ENCODE measurements at places on chromosomes 16 and 17.
A peak's percentile ranks its signal among the peaks of the same experiment; 100 is the strongest.

GRCh38 chr17:57050306-57050705 is 34.7 kb upstream of the AKAP1 start:
- DNase-seq: no peak

- no peak for DNase-seq
Observed at GRCh38 chr17:1376061-1376460, 24.0 kb downstream of the YWHAE start.

GRCh38 chr16:14236401-14236800 is 165.3 kb downstream of the MRTFB start:
- no peak for DNase-seq

GRCh38 chr17:21756856-21757619 is 64.7 kb downstream of the KCNJ18 start:
- no peak for DNase-seq

- DNase-seq: no peak
Observed at GRCh38 chr17:66123163-66123562, 68.8 kb downstream of the CEP112 start.

- no peak for DNase-seq
Observed at GRCh38 chr16:84947996-84948850, 63.1 kb downstream of the ZDHHC7 start.

DNA sequence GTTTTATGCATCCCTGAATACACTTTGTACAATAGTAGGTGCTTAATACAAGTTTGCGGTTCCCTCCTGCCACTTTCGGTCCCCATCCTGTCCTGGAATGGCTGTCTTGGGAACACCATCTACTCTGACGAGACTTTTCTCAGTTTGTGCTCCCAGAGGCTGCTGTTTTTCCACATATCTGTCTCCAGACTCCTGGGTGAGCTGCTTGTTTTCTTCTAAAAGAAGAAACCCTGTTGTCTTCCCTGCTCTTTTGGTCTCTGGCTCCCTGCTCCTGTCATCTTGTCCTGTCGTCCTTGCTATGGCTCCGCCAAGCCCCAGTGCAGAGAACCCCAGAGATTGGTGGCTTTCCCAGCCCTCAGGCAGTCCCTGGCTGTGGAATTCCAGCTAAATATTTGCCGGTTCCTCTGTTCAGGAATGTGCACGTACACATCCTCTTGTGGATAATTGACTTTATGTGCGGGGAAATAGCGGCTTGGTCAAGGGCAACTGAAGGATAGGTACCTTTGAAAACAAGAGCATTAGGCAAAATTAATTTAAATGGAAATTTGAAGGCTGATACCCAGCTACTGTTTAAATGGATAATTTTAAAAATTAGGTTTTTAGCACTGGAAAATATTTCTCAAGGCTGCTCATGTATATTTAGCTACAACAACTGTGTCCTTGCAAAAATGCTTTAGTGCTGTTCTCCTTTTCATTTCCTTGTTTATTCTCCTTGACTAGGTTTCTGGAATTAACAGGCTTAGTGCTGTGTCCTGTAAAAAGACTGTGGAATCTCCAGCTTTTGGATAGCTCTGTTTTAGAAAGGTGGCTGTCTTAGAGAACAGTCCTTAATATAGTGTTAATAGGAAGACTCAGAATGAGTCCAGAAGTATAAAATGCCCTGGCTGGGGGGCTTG is 50.2 kb upstream of the SLC12A3 start:
- no peak for DNase-seq

GRCh38 chr17:6179017-6179416 is 108.8 kb downstream of the WSCD1 start:
- DNase-seq: no peak

- DNase-seq: no peak
Observed at GRCh38 chr16:80744856-80745255, 59.5 kb downstream of the CDYL2 start.

DNA sequence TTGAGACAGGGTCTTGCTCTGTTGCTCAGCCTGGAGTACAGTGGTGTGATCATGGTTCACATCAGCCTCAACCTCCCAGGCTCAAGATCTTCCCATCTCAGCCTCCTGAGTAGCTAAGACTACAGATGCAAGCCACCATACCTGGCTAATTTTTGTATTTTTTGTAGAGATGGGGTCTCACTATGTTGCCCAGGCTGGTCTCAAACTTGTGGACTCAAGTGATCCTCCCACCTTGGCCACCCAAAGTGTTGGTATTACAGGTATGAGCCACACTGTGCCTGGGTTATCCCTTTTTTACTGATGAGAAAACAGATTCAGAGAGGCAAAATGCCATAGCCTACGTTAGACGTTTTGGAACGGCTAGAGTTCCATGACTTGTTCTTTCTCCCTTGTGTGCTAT is 30.1 kb downstream of the SNX29 start:
- no peak for DNase-seq

DNA sequence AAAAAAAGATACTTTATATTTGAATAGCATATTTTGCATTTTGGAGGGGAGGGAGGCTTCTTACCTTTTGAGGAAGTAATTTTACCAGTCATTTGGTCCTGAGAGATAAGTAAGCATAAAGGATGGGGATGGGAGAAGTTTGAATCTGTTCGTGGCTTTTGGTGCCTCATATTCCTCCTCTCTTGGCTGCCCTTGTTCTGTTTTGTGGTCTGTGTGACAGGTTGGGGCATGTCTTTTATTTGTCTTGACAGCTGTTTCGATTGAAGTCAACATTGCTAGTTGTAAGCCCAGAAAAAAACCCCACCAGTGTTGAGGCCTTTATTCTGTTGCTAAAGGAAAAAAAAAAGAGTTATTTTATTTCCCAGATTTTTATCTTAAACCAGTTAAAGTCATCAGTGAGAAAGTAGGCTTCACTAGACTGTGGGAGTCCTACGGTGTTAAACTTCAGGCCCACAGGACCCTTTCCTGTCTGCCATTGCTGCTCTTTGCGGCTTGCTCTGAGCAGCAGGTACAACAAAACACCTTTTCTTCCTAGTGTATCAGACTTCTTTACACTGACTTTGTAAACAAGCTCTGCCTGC is 11.4 kb downstream of the SLC7A6 start:
- no peak for DNase-seq

DNA sequence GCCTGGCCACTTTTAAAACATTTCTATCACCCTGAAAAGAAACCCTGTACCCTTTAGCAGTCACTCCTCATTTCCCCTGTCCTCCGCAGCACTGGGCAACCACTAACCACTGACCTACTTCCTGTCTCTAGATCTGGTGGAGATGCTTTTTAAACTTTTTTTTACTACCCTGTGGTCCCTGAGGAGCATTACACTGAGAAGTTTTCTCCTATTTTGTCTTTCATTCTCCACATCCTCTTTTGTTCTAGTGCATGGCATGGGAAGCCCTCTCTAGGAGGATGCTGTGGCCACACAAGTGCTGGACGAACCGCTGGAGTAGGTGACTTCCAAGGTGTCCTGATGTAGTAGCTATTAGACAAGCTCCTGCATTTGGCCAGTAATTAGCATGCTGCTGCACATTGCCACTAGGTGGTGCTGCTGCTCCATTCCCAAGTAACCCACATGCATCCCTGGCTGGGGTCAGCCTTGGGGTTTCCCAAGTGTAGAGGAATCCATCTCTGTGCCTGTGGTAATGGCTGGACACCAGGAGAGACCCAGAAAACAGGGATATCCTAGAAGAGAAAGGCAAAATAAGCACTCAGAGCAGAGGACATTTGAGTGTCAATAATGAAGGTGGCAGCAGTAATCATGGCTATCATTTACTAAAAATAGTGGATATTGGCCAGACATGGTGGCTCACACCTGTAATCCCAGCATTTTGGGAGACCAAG is 143.8 kb upstream of the CRHR1 start:
- DNase-seq: peak; percentile 62

DNA sequence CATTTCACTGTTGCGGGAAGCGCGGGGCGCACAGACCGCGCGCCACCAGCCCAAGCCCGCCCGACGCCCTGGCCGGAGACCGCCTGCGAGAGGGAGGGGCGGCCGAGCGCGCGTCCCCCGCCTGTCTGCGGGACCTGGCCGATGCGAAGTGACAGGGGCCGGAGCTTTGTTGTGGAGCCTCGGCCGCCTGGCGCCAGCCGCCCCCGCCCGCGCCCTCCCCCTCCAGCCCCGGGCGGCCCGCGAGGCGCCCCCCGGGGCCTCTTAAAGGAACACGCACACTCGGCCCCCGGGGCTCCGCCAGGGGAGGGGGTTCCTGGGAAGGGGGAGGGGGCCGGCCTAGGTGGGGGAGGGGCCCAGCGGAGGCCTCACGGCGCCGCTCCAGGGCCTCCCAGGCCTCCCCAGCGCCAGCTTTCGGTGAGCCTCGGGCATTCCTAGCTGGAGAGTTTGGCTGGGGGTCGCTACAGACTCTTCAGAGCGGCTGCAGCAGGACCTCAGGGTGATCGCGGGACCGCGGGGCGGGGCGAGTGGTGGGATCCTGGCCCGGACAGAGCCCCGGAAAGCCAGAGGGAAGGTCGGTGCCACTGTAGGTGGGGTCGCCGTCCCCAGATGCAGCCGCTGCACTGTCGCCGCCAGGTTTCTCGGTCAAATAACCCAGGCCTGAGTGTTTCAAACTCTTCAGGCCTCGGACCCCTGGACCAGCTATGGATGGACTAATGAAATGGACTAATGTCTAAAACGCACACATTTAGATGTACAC is 2.4 kb upstream of the TBX2 start:
- no peak for DNase-seq

DNA sequence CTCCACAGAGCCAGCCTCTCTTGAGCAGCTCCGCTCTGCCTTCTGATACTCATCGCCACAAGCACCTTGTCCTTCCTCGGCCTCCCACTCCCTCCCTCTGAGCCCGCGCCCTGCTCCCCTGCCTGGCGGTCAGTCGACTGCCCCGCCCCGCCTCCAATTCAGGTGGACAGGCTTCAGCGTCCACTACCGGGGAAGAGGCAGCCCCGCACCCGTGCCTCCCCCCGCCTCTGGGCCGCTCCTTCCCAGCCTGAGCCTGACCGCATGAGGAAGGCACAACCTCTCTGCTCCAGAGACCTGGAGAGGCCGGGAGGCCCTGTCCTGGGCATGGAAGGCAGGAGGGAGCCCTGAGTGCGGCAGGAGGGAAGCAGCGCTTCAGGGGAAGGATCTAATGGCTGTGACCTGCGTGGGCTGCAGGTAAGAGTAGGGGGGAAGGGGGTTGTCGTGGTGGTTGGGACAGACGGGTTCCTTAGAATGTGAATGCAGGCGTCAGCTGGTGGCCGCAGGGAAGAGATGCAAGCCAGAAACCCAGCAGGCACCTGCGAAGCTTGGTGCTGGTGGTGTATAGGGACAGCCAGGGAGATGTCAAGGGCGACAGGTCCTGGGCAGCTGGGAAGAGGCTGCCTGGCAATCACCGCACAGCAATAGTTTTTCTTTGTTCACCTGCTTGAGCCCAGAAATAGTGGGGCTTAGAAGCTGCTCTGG is 3.0 kb upstream of the SLC6A4 start:
- DNase-seq: no peak

DNA sequence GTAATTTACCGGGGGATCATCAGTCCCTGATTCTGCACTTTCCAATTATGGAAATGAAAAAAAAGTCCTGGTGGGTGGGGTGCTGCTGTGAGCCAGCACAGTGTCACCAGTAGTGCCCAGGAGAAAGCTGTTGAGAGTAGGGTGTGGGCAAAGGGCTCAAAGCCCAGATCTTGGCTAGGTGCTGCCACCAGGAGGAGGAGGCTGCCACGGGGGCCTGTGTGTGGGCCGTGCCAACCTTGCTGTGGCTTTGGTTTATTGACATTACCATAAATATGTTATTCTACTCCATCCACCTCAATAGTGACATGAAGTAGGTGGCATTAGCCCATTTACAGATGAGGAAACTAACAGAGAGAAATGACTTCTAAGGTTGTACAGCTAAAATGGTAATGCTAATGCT is 6.7 kb upstream of the PRPSAP2 start:
- no peak for DNase-seq

GRCh38 chr17:48627623-48628521 is 1.7 kb upstream of the HOXB9 start:
- DNase-seq: no peak

GRCh38 chr17:45335721-45336120 is 18.9 kb upstream of the MAP3K14 start:
- no peak for DNase-seq

DNA sequence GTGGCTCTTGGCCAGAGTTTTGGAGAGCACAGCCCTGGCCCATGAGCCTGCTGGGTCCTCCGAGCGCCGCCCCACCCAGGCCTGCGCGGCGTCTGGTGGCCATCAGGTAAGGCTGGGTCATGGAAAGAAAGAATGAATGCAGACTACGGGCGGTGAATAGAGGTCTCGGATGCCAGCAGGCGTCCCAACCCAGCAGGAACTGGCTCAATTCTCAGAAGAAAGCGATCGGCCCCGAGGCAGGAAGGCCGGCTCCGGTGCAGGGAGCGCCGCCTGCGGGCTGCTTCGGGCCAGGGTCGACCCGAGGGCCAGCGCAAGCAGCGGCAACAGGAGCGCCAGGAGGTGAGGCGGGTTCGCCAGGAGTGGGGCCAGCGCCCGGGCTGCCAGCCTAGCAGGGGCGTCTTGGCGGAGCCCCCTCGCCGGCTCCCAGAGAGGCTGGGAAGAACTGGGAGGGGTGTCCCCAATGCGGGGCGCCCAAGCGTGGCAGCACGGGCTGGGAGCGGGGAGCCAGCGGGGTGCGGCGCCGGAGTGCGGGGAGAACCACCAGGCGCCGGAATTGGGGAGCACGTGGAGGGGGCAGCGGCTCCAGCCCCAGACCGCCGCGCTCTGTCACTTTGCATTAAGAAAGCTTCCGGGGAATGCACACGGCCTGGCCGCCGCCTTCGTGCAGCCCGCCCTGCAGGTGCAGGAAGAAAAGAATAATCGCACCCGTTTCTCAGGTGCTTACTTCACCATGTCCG is 7.1 kb upstream of the TMC5 start:
- no peak for DNase-seq

DNA sequence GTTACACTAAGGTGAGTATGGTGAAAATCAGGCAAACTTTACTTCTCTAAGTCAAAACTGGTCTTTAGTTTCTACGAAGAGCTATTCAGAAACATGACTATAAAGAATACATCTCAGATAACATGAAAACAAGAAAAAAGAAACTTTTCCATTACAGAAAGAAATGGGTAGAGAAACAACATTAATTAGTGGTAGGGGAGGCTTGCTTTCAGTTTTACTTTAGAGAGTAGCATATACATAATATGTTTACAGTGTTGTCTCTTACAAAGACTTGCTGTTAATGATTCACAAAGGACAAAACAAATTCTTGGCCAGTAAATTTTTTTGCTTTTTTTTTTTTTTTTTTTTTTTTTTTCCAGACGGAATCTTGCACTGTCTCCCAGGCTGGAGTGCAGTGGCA is 34.2 kb downstream of the CRLF3 start:
- DNase-seq: no peak

DNA sequence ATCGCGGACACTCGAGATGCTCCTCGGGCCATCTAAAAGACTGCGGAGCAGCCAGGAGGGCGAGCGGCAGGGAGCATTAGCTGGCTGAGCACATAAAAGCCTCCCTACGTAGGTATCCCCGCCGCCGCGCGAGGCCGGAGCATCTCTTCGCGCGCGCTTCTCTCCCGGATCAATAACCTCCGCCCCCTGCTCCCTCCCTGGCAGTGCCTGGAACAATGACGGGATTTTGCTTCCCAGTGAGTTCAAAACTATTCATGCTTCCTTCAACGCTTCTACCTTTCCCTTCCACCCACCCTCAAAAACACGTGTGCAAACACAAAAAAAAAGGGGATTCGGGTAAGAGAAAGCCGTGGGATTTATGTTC is 984 bp downstream of the CENPV start:
- peak; percentile 13 for DNase-seq
